ENCODE measurements at places on chromosomes 4 and X. TPM values are rescaled to one million over a fixed set of nuclear protein-coding genes. Genes with fewer than 3 reads are reported as not detected.

The IL21 gene
- polyA plus RNA-seq, result not detected

The LRIT3 gene
- not detected for polyA plus RNA-seq

The NHS gene
- not detected for polyA plus RNA-seq

The OTC gene
- not detected for polyA plus RNA-seq

The STARD8 gene
- polyA plus RNA-seq, result 0.22 TPM

DNA sequence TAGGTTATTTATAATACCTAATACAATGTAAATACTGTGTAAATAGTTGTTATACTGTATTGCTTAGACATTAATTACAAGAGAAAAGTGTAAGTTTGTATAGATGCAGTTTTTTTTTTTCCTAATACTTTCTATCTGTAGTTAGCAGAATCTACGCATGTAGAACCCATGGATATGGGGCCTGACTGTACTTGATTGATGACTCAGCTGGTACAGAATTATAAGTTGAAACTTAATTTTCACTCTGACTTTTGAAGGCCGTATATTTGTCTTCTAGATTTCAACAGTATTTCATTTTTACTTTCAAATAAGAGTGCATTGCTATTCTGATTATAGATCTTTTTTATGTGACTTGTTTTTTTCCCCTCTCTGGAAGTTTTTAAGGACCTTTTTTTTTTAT, 30.8 kb upstream of the NDUFC1 start:
- no peak for DNase-seq

DNA sequence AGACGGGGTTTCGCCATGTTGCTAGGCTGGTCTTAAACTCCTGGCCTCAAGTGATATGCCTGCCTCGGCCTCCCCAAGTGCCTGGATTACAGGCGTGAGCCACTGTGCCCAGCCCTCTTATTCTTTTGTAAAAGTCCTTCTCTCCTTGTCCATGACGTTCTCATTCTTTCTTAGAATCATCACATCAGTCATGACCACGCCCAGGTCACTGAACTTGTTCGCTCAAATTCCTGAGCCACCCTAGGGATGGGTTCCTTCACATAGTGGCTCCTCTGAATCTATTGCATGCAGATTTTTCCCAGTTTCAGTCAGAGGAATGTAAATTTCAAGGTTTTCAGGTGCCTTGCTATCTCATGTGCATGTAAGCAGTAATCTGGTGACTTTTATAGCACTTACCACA, 15.7 kb downstream of the JADE1 start:
- no peak for DNase-seq

DNA sequence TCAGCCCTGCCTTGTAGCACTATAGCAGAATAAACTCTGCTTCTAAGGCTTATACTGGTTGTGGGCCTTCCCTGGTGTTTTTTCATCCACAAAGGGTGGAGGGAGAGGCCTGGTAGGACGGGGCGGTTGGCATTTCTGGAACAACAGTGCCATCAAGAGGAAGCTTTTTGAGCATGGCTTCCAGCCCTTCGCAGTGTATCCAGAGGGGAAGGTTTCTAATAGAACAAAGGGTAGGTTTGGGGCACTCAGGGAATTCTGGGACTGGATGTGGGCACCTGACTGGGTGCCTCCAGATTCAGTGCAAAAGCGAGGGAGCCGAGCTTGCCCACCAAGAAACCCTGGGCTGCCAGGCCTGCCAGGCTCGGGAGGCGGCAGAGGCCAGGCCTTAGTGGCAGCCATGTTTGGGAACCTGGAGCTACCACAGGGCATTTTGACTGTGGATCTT, 229.6 kb upstream of the AGTR2 start:
- peak; percentile 71 for DNase-seq

DNA sequence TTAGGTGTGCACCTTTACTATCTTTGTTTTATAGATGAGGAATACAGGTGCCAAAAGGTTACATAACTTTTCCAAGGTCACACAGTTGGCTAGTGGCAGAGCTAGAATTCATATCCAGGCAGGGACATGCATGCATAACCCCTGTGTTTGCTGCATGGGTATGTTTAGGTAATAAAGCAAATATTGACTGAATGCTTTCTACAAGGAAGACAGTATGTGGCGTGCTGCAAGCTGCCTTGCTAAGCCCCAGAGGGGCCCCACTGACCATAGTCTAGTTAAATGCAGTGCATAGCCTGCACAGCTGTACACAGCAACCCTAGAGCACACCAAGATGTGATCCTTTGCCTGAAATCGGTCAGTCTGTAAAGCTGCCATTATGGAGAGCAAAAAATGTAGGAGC, 320.5 kb upstream of the IGFBP7 start:
- DNase-seq, result no peak

- DNase-seq, result no peak
Measured at GRCh38 chr4:14364953-14365536, 637.2 kb upstream of the CPEB2 start.

DNA sequence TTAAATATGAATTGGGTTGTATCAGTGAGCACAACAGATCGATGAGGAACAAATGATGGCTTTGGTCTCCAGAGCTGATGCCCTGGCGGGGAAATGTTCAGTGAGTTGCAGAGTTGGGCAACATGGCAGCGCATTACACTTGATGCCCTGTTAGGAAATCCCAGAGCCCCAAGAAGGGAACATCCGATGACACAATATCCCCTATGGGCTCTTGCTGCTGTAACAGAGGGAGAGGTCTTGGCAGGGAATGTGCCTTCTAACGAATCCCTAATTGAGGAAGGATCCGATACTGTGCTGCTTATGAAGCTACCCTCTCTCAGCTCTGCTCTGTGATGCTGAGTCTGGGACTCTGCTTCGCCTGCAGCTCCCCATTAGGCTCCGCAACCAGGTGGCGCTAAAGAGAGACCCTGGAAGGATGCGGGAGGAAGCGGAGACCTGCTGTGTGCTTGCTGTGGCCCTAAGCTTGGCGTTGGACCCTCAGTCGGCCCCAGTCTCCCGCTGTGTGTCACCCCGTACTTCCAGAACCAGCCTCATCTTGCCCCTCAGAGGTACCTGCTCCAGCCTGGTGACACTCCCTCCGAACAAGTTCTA, 38.9 kb downstream of the PDHA1 start:
- peak; percentile 19 for DNase-seq

DNA sequence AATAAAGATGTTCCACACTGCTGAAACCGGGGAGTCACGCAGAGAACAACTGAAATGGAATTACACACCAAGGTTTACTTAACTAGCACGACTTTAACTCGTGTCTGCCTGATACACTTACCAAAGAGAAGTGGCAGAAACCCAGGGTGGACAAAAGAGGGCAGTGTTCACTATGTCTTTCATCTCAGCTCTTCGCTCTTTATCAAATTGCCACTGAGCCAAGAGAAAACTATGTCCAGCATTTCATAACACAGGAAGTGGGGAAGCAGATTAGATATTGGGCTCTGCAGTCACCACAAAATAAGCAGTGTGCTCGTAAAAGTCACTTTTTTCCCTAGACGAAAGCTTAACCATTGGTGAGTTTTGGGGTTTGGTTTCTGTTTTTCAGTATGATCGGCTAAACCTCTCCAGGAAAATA, 155.7 kb downstream of the CHIC2 start:
- DNase-seq, result peak; percentile 20

- DNase-seq, result no peak
Measured at GRCh38 chr4:86816501-86817273, 32.5 kb downstream of the SLC10A6 start.

DNA sequence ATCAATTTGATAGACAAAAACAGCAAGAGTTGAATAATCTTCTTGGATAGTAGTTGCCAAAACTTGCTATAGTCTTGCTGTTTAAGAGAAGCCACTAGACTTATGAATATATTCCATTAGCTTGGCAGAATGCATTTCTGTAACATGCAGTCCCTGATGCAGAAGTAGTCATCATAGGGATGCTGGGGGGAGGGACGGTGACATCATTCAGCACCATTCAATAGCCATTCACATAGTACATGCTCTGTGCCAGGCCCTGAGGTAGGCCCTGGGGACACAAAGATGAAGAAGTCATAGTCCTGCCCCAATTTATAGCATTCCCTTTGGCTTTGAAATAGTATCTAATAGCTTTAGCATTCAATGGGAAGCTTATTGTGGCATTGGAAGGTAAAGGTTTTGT, 185.5 kb upstream of the AFF2 start:
- DNase-seq, result no peak

DNA sequence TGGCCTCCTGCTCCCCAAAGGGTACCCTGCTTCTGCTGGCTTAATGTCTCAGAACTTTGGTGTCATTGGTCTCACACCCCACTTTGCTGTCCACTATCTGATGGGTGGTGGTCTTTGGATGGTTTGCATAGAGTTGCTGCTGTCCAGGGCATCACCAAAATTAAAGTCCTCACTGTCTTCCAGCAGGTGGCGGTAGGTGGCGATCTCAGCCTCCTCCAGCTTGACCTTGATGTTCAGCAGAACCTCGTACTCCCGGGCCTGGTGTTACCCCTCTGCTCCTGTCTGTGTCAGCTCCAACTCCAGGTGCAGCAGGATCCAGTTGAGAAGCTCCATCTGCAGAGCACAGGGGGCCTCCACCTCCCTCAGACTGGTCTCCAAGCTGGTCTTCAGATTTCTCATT, 1169.5 kb upstream of the PABPC4L start:
- no peak for DNase-seq

GRCh38 chr4:150751648-150752047, 169.7 kb downstream of the MAB21L2 start:
- no peak for DNase-seq

GRCh38 chr4:128635141-128635954, 174.2 kb upstream of the JADE1 start:
- no peak for DNase-seq

- no peak for DNase-seq
Measured at GRCh38 chr4:114399105-114399504, 199.5 kb upstream of the UGT8 start.

DNA sequence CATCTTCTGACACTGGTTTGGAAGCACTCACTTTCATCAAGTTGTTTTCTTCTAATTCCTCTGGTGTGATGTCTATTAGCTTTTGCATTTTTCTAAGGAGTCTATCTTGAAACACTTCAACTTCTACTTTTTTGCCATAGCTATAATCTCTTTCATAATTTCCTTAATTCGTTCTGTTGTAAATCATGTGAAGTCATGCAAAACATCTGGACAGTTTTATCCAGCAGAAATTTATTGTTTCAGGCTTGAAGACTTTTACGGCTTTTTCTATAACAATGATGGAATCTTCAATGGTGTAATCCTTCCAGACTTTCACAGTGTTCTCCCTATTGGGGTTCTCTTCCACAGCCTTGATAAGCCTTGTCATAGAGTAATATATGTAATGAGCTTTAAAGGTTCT, 74.9 kb upstream of the PABPC4L start:
- DNase-seq, result no peak

DNA sequence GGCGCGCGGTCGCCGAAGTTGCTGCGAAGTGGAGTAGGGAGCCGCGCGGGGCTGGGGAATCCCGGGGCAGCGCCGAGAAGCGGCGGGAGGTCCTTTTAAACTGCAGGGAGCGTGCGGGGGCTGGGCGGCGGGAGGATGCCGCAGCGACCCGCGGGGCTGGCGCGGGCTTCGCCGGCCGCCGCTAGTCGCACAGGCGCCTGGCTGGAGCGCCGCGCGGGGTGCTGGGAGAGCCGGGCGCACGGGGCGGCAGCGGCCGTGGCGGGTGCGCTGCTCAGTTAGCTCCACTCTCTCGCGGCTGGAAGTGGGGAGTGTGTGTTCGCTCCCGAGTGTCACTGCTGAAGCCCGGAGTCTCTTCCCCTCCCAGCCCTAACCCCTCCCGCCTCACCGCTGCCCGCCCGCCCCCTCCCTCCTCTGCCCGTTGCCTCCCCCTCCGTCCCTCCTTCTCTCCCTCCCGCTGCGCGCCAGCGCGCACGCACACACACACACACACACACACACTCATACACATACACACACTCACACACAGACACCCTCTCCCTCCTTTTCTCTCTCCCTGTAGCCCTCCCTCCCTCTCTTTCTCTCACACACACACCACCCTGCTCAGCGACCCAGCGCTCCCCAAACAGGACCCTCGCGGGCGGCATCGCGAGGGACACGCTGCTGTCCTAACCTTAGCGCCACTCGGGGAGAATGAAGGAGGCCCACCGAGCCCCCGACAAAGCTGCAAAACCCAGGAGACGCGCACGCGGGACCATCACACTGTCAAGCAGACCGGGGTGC, at the start of gene NDNF:
Gene NDNF (minus strand): TSS at position 312 of the 780 bp plus-strand sequence. CDS start 26,698 bp downstream, outside the sequence.
- DNase-seq, result peak; percentile 15

DNA sequence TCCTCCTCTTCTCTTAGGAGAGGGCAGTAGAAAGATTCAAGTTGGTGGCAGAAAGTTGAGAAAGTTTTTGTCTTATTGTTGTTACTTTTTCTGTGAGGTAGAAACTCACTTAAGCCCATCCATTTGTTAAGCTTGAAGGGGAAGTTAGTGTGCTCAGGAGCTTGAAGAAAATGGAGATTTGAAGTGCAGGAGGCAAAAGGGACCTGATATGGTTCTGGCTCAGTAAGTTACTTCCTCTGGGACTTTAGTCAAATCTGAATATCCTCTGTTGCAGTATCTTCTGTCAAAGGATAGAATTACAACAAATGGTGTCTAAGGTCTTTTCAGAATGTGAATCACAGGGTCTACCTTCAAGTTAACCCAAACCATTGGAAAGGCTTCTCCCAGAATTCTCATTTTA, 46.2 kb downstream of the CXCL13 start:
- DNase-seq, result no peak

DNA sequence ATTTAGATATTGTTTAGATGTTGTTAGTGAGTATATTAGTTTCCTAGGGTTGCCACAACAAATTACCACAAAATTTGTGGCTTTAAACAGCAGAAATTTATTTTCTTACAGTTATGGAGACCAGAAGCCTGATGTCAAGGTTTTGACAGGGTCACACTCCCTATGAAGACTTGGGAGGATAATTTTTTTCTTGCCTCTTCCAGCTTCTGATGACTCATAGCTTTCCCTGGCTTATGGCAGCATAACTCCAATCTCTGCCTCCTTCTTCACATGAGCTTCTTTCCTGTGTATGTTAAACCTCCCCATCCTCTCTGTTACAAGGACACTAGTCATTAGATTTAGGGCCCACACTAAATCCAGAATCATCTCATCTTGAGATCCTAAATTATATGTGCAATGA, 20.9 kb upstream of the RAB40A start:
- DNase-seq, result no peak

DNA sequence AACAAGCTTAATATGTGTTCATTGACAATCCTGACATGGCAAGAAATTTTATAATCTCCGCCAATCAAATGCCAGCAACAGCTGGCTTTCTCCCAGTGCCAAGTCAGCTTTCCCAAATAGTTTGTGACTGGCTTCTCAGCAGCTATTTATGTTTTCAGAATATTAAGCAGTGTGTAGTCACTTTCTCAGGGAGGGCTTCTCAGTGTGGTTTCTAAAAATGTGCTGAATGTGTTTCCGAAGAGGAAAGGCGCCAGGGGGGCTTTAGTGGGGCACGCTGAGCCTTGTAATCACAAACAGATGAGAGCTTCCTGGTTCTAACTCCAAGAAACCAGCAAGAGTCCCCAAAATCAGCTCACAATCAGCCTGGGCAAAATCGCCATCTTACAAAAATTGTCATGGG, 258.7 kb upstream of the CPEB2 start:
- no peak for DNase-seq

GRCh38 chrX:110168585-110168984, 149.3 kb downstream of the AMMECR1 start:
- DNase-seq, result no peak

Measured in immature natural killer cell (primary cell).